ENCODE measurements at places on chromosomes 12 and 14. TPM values are rescaled to one million over a fixed set of nuclear protein-coding genes. Genes with fewer than 3 reads are reported as not detected.

Gene KRT2
- not detected for total RNA-seq

- H3K4me1 ChIP-seq = no peaks in the 10 kb centered on the region
- H3K27me3 ChIP-seq = no peaks in the 10 kb centered on the region
- peak overlapping the region; percentile 18 for H3K4me3 ChIP-seq
- no peaks in the 10 kb centered on the region for H3K36me3 ChIP-seq
- H3K27ac ChIP-seq = peak overlapping the region; percentile 56
These were observed 37.6 kb upstream of the BCL2L14 start for GRCh38 chr12:12032851-12033797.

Gene INHBE
- not detected for total RNA-seq

Gene MSRB3
- 98.3 TPM for total RNA-seq

Gene OR6C6
- total RNA-seq = not detected

GRCh38 chr14:88296351-88296750 lies 26.7 kb downstream of the KCNK10 start:
- H3K27me3 ChIP-seq = no peaks in the 10 kb centered on the region
- DNase-seq = no peak
- no peak overlapping the region for H3K27ac ChIP-seq
- H3K4me3 ChIP-seq = no peak overlapping the region
- no peaks in the 10 kb centered on the region for H3K4me1 ChIP-seq

- H3K27me3 ChIP-seq = no peaks in the 10 kb centered on the region
- H3K27ac ChIP-seq = no peak overlapping the region
- H3K4me1 ChIP-seq = no peaks in the 10 kb centered on the region
- no peak overlapping the region for H3K4me3 ChIP-seq
- DNase-seq = no peak
- no peaks in the 10 kb centered on the region for H3K36me3 ChIP-seq
These were observed 111.7 kb downstream of the PPP2R5E start for GRCh38 chr14:63431466-63431865.

- no peak for DNase-seq
- H3K4me3 ChIP-seq = peak overlapping the region; percentile 94
- no peaks in the 10 kb centered on the region for H3K27me3 ChIP-seq
- peak overlapping the region; percentile 94 for H3K27ac ChIP-seq
- peaks cover 62% of the 10 kb centered on the region for H3K4me1 ChIP-seq
- H3K36me3 ChIP-seq = no peaks in the 10 kb centered on the region
These were observed 2.7 kb upstream of the NUAK1 start for GRCh38 chr12:106141452-106141851.

DNA sequence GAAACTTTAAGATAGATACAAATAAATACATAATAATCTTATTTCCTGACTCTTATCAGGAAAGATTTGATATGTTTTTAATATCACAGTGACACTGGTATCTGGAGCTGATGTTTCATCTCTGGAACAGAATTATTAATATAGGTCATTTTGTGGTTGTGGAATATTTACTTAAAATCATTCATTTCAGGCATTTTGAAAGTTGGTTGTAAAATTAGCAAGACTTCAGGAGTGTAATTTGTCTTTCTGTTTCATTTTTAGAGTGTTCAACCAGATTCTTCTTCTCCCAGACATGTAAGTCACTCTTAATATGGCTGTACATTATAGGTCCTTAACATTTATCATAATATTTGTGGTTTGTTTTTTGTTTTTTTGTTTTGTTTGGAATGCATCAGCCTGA lies 115.7 kb downstream of the PCNX1 start:
- no peaks in the 10 kb centered on the region for H3K27me3 ChIP-seq
- no peak overlapping the region for H3K4me3 ChIP-seq
- DNase-seq = no peak
- peaks cover 19% of the 10 kb centered on the region for H3K36me3 ChIP-seq

Gene PPM1H
- 3.1 TPM for total RNA-seq

DNA sequence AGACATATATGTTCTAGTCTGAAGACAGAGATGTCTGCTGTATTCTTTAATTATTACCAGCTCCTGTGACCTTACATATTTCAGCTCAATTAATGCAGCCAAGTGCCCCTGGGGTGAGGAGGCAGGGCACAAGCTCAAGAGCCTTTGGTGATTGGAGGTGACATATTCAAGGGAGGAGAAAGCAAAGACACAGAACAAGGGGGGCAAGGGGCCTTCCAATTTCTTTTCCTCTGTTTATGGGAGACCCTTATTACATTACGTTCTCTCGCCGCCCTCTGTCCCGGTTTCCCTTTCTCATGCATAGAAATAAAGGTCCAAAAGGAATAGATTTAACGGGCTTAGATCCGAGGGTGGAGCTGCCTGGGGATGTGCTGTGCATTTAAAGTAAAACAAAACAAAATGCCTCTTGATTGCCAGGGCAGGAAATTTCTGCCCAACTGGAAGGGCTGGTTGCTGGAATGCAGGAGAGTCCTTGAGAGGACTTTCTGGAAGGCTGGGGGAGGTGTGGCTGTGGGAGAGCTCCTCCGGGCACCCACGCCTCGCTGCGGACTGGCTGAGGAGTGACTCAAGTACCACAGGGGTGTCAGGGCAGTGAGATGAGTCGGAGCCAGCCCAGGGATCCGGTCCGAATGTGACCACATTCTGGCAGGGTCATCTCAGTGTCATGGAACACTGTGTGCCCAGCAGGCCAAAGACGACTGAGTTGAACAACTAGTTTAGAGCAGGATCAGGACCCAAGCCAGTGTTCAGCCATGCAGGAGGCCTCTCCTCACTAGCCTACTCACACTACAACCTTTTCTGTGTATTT lies 32.1 kb upstream of the GSG1 start:
- no peaks in the 10 kb centered on the region for H3K36me3 ChIP-seq
- H3K27ac ChIP-seq = no peak overlapping the region
- DNase-seq = peak; percentile 78
- H3K27me3 ChIP-seq = no peaks in the 10 kb centered on the region

Gene LTBP2
- 32.1 TPM for total RNA-seq

Gene KRT78
- not detected for total RNA-seq

DNA sequence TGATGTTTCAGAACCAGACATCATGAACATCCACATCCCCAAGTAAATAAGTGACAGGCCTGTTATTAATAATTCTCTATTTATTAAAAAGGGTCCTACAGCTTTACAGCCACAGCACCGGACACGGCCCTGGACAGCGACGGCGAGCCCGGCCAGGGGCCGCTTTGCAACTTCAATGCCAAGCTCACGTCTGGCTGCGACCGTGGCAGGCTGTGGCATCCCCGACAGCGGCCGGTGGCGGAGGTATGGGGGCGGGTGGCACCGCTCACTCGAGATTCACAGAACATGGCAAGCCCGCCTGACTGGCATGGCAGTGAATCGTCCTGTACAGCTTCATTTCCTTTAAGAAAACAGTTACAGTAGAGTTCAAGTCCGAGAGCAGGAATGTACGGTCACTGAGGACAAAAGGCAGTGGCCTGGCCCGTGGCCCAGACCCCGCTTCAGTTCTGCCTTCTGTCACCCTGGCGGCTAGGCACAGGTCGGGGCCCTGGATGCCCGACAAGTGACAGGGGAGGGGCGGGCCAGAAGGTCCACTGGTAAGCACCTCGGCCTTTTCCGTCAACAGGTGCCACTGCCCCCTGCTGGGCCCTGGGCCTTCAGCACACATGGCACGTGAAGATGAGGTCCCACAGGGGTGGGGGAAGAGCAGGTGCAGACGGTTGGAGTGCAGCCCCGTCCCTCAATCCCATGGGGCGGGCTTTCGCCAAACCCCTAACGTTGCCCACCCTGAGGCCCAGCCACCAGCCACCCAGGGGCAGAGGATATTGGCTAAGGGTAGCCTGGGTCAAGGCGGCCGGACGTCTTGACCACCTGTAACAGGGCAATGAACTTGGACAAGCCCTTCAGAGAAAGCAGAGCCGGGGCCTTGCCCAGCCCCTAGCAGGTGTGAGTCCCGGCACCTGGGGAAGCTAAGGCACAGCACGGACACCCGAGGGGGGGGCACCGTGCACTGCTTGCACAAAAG lies 30.3 kb downstream of the HIP1R start:
- no peaks in the 10 kb centered on the region for H3K4me1 ChIP-seq
- H3K27me3 ChIP-seq = no peaks in the 10 kb centered on the region
- DNase-seq = no peak
- peaks cover 33% of the 10 kb centered on the region for H3K36me3 ChIP-seq
- H3K4me3 ChIP-seq = no peak overlapping the region

Gene GRIN2B
- total RNA-seq = not detected

Gene TMEM63C
- not detected for total RNA-seq

Measured in right atrium auricular region (tissue), 2 donors.